Ammon's horn (tissue), 1 donor: ENCODE measurements at places on chromosomes 12 and 14.

GRCh38 chr12:21369141-21369980 is 3.3 kb upstream of the IAPP start:
- no peak for DNase-seq

GRCh38 chr14:57245941-57246340 is 22.8 kb downstream of the EXOC5 start:
- DNase-seq = no peak

GRCh38 chr14:104014764-104015163 is 70.7 kb upstream of the ASPG start:
- no peak for DNase-seq

DNA sequence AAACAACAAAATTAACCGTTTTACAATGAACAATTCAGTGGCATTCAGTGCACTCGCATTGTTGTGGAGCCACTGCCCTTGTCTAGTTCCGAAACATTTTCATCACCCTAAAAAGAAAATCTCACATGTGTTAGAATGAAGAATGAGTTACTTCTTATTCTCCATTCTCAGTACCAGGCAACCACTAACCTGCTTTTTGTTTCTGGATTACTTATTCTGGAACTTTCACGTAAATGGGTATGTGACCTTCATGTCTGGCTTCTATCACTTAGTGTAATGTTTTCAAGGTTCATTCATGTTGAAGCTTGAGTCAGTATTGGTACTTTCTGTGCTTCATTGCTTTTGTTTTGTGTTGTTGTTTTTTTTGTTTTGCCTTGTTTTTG is 15.6 kb downstream of the RCOR1 start:
- no peak for DNase-seq

DNA sequence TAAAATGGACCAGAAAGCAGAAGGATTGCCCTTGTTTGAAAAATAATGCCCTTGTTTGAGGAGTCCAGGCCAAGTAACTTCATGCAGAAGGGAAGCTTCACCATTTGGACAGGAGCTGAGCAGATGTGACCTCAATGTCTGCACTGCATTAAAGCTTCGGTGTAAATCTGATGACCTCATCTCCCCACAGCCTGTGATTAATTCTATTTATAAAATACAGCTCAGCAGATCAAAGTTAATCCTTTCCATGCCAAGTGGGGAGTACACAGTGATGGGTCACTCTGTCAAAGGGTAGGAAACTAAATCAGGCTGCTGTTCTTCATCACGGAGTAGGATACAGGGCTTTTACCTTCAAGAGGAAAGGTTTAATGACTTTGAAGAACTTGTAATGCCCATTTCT is 533.7 kb downstream of the RPS29 start:
- no peak for DNase-seq
